ENCODE measurements at places on chromosomes 6 and 20.

DNA sequence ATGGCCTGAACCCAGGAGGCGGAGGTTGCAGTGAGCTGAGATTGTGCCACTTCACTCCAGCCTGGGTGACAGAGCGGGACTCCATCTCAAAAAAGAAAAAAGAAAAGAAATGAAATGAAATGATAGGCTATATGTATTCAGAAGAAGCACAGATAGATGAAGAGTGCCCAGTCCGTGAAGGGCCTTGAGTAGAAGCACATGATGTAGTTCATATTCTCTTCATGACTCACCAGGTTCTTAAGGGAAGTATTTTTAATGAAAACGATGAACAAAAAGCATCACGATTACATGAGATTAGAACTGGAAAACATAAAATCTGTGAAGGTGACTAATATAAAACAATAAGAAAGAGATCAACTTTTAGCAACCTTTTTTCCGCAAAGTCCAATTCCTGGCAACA, 29.8 kb downstream of the TPD52L1 start:
- no peak overlapping the region for H3K27ac ChIP-seq
- no peak for DNase-seq
- no peak overlapping the region for H3K4me3 ChIP-seq

GRCh38 chr6:11193434-11193833, 39.0 kb downstream of the NEDD9 start:
- H3K4me3 ChIP-seq: no peak overlapping the region
- H3K36me3 ChIP-seq: peaks cover 40% of the 10 kb centered on the region
- H3K27me3 ChIP-seq: no peaks in the 10 kb centered on the region
- no peak for DNase-seq

- H3K36me3 ChIP-seq: peaks cover 26% of the 10 kb centered on the region
- no peak overlapping the region for H3K27ac ChIP-seq
- H3K27me3 ChIP-seq: no peaks in the 10 kb centered on the region
- DNase-seq: no peak
- H3K4me1 ChIP-seq: peaks cover 3% of the 10 kb centered on the region
These were observed 15.4 kb upstream of the GNRH2 start for GRCh38 chr20:3027987-3028386.

GRCh38 chr6:85493389-85493788, 43.5 kb downstream of the NT5E start:
- H3K36me3 ChIP-seq: peaks cover 10% of the 10 kb centered on the region
- no peaks in the 10 kb centered on the region for H3K27me3 ChIP-seq
- H3K4me3 ChIP-seq: no peak overlapping the region

GRCh38 chr20:20395903-20396568, 28.1 kb downstream of the INSM1 start:
- no peak overlapping the region for H3K4me3 ChIP-seq
- no peak overlapping the region for H3K27ac ChIP-seq
- no peaks in the 10 kb centered on the region for H3K27me3 ChIP-seq
- no peak for DNase-seq
- H3K36me3 ChIP-seq: no peaks in the 10 kb centered on the region

- no peaks in the 10 kb centered on the region for H3K4me1 ChIP-seq
- DNase-seq: no peak
- H3K36me3 ChIP-seq: no peaks in the 10 kb centered on the region
These were observed 38.6 kb upstream of the SENP6 start for GRCh38 chr6:75563032-75563431.

- H3K4me1 ChIP-seq: no peaks in the 10 kb centered on the region
- no peak for DNase-seq
- H3K36me3 ChIP-seq: peaks cover 28% of the 10 kb centered on the region
These were observed 61.1 kb downstream of the PLCG1 start for GRCh38 chr20:41198443-41198842.

GRCh38 chr20:50055524-50056083, 57.3 kb downstream of the UBE2V1 start:
- no peaks in the 10 kb centered on the region for H3K36me3 ChIP-seq
- H3K27ac ChIP-seq: peak overlapping the region; percentile 83
- peaks cover 16% of the 10 kb centered on the region for H3K4me1 ChIP-seq
- no peaks in the 10 kb centered on the region for H3K27me3 ChIP-seq
- peak overlapping the region; percentile 65 for H3K4me3 ChIP-seq

DNA sequence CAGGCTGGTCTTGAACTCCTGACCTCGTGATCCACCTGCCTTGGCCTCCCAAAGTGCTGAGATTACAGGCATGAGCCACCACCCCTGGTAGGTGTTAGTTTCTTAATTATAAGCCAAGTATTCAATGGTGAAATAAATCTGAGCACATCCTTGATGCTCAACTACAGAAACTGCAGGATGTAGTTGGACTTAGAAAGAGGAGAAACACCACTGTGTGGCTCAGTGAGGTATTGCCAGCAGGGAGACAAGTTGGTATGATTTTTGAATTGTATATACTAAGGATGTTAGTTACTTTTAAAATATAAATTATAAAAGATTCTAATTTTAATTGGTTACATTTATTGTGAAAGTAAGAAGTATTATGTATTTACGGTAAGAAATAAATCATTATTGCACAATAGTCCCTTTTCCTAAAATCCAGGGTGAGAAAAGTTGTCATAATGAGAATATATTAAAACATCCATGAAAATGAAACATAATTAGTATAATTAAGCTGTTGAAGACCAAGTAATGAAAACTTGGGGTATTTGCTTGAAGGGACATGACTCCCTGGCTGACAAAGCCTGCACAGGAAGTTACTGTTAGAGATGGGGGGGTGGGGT, 17.6 kb downstream of the SLC18B1 start:
- H3K4me3 ChIP-seq: no peak overlapping the region
- no peak for DNase-seq
- H3K36me3 ChIP-seq: peaks cover 13% of the 10 kb centered on the region
- no peak overlapping the region for H3K27ac ChIP-seq

DNA sequence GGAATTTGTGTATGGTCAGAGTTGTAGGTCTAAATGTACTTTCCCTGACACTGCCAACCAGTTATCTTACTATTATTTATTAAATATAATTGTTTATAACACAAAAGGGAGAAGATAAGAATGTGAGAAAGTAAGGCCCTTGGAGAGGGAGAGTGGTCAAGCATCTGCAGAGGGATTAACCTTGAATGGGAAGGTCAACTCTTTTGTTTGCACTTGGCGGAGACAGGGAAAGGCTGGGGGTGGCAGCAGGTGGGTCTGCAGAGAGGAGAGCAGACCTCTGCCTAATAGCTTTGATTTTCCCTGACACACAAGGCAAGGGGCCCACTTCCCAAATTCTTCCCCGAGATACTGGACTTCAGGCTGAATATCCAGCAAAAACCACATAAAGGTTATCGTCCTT, 4.2 kb downstream of the LRP11 start:
- H3K27me3 ChIP-seq: no peaks in the 10 kb centered on the region
- peaks cover 10% of the 10 kb centered on the region for H3K36me3 ChIP-seq
- H3K4me1 ChIP-seq: peaks cover 49% of the 10 kb centered on the region
- no peak for DNase-seq

GRCh38 chr20:16942756-16943155, 194.6 kb downstream of the OTOR start:
- no peak overlapping the region for H3K27ac ChIP-seq
- DNase-seq: no peak
- H3K4me3 ChIP-seq: no peak overlapping the region
- H3K36me3 ChIP-seq: no peaks in the 10 kb centered on the region
- H3K4me1 ChIP-seq: peaks cover 15% of the 10 kb centered on the region

DNA sequence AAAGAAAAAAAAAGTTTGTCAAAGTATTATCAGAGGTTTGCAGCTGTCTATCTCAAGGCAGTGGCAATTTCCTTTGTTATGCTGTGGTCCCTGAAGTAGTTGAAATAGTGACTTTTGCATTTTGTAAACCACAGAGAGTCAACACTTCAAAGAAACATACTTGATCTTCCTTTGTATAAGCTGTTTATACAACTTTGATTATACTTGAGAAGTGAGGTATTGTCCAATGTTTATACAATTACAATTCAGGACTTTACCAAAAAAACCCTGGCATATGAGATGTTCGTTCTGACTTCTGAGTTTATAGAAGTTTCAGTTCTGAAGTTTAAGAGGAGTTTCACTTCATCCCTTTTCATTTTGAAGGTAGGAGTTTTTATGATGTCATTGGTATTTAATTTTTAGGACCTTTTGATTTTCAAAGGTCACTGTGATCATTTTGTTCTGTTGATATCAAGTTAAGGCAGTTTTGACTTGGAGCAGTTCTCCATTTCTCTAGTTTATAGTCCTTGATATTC, 4.0 kb downstream of the STK4 start:
- H3K36me3 ChIP-seq: peaks cover 14% of the 10 kb centered on the region
- H3K4me1 ChIP-seq: peaks cover 31% of the 10 kb centered on the region
- no peaks in the 10 kb centered on the region for H3K27me3 ChIP-seq

GRCh38 chr6:112511441-112511840, 164.3 kb downstream of the RFPL4B start:
- no peak for DNase-seq
- no peak overlapping the region for H3K27ac ChIP-seq

DNA sequence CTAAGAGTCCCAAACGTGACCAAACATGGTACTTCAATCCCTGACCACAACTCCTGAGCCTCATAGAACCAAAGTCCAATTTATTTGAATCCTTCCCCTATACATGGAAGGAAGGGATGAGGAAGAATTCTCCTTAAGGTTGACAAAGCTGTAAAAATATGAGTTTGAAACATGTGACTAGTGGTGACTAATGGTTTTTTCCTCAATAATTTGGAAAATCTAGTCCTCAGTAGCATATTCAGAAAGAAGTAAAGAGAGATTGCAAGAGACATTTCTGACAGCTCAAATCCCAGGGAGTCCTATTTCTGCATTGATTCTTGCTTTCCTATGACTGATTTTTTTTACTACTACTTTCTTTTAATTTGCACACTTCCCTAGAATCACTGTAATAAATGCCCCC, 443.7 kb downstream of the FRK start:
- no peaks in the 10 kb centered on the region for H3K27me3 ChIP-seq
- DNase-seq: no peak
- H3K27ac ChIP-seq: no peak overlapping the region
- no peaks in the 10 kb centered on the region for H3K4me1 ChIP-seq
- no peak overlapping the region for H3K4me3 ChIP-seq
- H3K36me3 ChIP-seq: no peaks in the 10 kb centered on the region

DNA sequence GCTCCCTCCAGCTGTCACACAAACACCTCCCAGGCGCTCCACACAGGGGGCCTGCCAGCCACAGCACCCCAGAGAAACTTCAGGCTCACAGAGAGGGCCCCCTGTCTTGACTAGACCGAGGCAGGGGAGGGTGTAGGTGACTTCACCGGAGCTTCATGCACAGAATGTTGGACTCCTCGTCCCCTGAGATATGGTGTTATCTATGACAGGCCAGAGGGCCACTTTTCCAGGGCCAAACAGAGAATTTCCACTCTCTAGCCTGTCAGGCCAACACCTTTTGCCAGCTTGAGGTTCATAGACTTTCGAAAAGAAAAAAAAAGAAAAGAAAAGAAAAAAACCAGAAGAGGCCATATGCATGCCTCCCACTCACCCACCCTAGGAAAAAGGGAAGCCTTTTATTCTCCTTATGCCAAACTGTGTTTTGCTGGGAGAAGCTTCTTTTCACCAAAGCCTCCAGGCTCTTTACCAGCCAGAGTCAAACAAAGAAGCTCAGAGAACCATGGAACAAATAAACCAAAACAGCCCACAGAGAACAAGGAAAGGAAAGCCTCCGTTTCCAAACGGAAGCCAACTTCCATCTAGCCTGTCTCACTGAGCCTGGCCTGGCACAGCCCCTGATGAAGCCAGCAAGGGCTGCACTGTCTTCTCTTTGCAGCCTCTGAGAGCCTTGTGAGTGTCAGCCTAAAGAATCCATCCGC, 313.2 kb upstream of the JARID2 start:
- peaks cover 20% of the 10 kb centered on the region for H3K4me1 ChIP-seq
- DNase-seq: no peak
- H3K4me3 ChIP-seq: no peak overlapping the region
- no peaks in the 10 kb centered on the region for H3K36me3 ChIP-seq
- no peak overlapping the region for H3K27ac ChIP-seq

DNA sequence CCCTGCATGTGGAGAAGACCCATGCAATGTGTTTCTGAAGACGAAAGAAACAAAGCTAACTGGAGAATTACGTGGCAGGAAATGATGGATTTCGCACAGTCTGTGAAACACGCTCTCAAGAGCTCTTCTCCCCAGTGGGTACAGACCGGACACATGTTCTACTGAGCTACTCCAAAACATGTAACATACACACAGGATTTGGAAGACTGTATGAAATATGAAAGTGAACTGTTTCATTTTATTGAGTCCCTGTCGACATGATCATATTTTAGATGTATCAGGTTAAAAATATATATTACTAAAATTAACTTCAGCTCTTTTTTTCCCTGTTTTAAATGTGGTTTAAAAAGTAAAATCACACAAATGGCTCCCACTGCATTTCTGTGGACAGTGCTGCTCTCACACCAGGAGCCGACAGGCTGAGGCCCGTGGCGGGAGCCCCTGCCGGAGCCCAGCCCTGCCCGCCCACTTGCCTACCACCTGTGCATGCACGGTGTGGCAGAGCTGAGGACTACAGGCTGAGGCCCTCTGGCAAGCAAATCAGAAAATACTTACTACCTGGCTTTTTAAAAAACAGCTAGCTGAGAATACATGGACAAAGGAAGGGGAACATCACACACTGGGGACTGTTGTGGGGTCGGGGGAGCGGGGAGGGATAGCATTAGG, 58.9 kb upstream of the NXT1 start:
- no peak for DNase-seq
- H3K4me1 ChIP-seq: peaks cover 25% of the 10 kb centered on the region
- no peak overlapping the region for H3K27ac ChIP-seq
- peaks cover 11% of the 10 kb centered on the region for H3K27me3 ChIP-seq
- H3K36me3 ChIP-seq: no peaks in the 10 kb centered on the region

DNA sequence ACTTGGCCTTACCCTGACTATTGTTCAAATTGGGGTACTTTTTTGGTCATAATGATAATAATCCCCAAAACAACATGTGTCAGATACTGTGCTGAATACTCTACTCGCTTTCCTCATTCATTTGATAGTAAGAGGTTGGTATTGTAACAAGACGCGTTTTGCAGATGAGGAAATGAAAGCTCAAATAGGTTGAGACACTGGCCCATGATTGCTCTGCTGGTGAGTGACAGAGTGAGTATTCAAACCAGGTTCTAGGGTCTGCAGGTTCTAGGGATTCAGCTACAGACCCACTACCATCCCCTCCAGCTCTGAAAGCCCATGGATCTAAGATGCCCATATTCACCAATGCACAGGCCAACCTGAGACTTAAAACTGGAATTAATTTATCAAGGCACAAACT, 1.3 kb upstream of the ENPP4 start:
- DNase-seq: no peak
- peaks cover 7% of the 10 kb centered on the region for H3K4me1 ChIP-seq
- no peaks in the 10 kb centered on the region for H3K36me3 ChIP-seq

GRCh38 chr20:47468290-47469050, 33.2 kb upstream of the NCOA3 start:
- no peaks in the 10 kb centered on the region for H3K36me3 ChIP-seq
- peaks cover 16% of the 10 kb centered on the region for H3K4me1 ChIP-seq
- H3K27ac ChIP-seq: no peak overlapping the region

GRCh38 chr6:116954335-116954734, 77.3 kb downstream of the RFX6 start:
- peaks cover 3% of the 10 kb centered on the region for H3K4me1 ChIP-seq
- H3K27me3 ChIP-seq: no peaks in the 10 kb centered on the region
- H3K36me3 ChIP-seq: no peaks in the 10 kb centered on the region
- no peak overlapping the region for H3K4me3 ChIP-seq
- H3K27ac ChIP-seq: no peak overlapping the region

GRCh38 chr6:17001188-17001587, 100.7 kb upstream of the STMND1 start:
- DNase-seq: no peak
- no peak overlapping the region for H3K4me3 ChIP-seq
- no peaks in the 10 kb centered on the region for H3K36me3 ChIP-seq
- peaks cover 7% of the 10 kb centered on the region for H3K27me3 ChIP-seq
- H3K27ac ChIP-seq: no peak overlapping the region

Data from type B pancreatic cell (in vitro differentiated cells).